ENCODE measurements at places on chromosomes 2 and 18.

GRCh38 chr2:216654528-216655052 lies 21.4 kb downstream of the IGFBP2 start:
- DNase-seq: no peak

DNA sequence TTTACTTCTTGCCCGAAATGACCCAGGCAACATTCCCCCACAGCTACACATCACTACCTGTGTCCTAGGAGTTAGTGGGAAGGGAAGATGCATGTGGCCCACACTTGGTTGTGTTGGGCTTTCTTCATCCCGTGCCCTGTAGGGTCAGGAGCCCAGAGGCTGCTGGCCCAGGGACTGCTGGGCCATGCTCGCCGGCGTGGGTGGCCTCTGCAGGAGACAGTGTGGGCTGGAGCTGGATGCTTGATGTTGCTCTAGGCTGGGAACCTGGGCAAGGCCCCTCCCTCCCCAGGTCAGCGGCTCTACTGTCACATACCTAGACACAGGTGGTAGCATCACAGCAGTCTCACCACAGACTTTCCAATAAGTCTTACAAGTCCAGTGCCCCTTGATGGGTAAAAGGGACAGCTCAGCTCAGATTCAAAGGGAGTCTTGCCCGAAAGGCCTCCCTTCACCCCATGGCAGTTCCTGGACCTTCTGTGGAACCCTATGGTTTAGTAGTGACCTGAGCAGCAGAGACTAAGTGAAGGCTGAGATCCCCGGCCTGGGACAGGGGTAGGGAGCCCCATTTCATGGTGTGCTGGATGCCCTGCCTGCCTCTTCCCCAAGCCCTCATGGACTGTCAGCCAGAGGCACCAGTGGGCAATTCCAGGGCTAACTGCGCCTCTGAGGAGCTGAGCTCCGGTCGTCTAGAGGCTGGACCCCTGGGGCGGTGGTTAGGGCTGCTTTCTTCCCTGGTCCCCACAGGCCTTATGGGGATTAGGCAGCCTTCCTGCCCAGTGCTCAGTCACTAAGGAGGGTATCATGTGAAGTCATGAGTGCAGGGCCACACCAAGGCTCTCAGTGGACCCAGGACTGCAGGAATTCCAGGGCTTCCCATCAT lies 45.4 kb upstream of the FAHD2A start:
- no peak for DNase-seq

GRCh38 chr2:128103407-128103806 lies 12.4 kb downstream of the UGGT1 start:
- DNase-seq: no peak

DNA sequence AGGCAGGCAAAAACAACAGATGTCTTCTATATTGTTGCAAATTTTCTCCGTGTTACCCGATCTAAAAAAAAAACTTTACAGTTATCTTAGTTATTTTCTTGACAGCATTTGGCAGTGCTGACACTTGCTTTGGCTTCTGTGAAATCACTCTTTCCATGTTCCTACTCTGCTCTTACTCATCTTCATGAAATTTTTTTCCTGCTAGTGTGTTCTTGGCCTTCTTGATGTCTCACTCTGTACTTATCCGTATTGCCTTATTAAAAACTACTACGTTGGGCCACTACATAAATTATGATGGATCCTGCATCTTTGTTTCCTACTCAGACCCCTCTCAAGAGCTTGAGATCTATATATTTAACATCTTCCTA lies 134.4 kb downstream of the IKZF2 start:
- DNase-seq: no peak

DNA sequence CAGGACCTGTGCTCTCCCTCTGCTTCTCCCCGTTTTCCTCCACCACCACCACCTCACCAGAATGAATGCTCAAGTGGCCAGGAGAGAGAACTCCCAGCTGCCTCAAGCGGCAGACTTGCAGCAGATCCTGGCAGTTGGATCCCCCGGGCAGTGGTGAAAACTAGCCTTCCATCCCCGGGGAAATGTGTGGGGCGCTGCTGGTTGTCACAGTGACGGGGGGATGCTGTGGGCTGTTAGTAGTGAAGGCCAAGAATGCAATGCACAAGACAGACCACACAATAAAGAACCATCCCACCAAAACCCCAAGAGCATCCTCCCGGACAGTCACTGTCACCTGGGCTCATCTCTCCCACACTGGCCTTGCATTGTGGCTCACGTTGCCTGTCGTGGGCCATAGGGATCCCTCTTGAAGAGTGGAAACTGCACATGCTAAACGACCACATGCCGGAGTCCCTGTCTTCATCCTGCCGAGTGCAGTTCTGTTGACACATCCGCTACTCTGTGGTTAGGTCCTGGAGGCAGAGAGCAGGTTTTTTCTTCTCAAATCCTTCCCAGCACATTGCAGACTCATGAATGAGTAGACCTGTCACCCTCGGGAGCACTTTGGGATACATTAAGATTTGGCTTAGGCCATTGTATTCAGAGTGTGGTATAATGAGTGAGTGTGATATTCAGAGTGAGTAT lies 13.5 kb downstream of the SPATA3 start:
- DNase-seq: no peak

DNA sequence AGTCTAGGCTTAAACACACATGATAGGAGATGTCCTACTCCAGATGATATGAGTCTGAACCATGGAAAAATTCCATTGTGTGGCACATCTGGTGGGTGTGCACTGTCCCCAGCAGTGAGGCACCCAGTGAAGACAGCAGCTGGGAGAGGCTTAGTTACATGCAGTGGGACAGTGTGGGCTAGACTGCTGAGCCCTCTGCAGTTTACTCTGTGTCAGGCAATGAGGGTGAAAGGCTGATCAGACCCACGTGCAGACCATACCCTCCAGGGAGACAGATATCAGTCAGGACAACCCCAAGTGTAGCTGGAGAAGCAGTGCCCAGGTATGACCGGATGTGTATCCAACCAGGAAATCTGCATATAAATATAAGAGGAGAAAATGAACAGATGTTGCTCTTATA lies 13.4 kb downstream of the IL37 start:
- DNase-seq: no peak

DNA sequence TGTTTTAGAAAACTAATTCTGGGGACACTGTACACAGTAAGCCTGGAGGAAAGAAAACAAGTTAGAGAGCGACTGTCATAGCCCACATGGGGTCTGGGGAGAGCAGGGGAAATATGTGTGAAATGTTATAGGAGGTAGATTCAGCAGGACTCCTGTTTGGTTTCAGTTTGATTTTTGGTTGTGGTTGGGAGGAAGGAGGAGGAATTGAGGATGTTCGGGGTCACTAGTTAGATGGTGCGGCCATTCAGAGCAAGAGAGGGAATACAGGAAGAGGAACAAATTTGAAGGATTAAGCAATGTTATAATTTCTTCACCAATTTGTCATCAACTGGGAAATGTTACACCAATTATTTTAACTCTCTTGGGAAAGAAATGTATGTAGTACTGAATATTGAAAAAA lies 25.1 kb downstream of the TTC39C start:
- no peak for DNase-seq

GRCh38 chr2:77418537-77418936 lies 103.6 kb downstream of the LRRTM4 start:
- no peak for DNase-seq

DNA sequence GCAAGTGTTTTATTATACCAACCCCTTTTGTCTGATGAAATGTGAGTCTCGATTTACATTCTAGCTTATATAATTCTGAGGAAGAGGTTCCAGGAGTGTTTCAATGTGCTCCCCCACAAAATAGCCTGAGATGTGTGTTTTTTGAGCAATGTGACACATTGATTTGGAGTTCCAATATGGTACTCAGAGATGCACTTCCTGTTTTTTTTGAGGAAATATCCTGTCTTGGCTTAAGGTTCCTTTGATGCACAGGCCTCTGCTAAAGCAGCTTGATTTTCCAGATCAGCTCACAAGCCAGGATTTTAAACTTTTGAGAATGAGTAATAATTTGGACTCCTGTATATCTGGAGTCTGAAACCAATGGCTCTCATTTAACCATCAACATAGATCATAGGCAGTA lies 221.4 kb downstream of the ACTR3 start:
- DNase-seq: no peak

DNA sequence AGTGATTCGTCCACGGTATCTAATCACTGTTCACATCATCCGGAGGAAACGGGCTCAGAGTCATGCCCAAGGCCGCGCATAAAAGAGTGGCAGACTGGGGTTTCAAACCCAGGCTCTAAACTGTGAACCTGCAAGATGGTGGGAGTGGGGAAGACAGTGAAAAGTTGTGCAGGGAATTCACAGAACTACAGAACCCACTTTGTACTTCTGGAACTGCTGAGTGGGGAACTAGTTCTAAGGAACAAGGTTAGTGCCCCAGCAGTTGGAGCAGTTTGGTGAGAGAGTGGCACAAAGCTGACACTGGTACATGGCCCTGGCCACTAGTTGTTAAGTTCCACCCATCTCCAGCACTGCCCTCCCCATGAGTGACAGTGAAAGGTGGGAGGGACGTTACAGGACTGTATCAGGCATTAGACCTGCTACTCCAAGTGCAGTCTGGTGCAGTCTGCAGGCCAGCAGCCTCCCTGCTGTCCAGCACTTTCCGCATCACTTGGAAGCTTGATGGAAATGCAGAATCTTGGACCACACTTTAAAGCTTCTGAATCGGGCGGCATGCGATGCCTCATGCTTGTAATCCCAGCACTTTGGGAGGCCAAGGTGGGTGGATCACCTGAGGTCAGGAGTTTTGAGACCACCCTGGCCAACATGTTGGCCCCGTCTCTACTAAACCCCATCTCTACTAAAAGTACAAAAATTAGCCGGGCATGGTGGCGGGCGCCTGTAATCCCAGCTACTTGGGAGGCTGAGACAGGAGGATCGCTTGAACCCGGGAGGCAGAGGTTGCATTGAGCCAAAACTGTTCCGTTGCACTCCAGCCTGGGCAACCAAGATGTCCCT lies 47.3 kb downstream of the C2orf42 start:
- peak; percentile 54 for DNase-seq

- no peak for DNase-seq
These were observed 1170.3 kb upstream of the CHAC2 start for GRCh38 chr2:52597346-52597745.
